ENCODE measurements at places on chromosomes 5 and 9. TPM values are rescaled to one million over a fixed set of nuclear protein-coding genes. Genes with fewer than 3 reads are reported as not detected.

DNA sequence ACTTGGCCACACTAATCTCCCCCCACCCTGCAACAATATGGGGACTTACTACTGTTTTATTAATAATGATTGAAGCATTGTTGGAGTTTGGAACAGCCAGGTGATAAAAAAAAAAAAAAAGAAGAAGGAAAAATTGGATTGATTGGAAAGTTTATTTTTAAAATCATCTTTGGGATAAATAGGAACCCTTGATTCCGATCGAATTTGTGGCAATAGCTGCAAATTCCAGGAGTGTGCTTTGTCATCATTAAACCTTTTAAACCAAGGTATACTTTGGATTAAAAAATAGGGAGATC, 907 bp upstream of the NR2F1 start:
- no peak for DNase-seq

GRCh38 chr5:53381-54174, 38.4 kb upstream of the PLEKHG4B start:
- peak; percentile 23 for DNase-seq

PDZD2 gene
- 22.6 TPM for total RNA-seq

DNA sequence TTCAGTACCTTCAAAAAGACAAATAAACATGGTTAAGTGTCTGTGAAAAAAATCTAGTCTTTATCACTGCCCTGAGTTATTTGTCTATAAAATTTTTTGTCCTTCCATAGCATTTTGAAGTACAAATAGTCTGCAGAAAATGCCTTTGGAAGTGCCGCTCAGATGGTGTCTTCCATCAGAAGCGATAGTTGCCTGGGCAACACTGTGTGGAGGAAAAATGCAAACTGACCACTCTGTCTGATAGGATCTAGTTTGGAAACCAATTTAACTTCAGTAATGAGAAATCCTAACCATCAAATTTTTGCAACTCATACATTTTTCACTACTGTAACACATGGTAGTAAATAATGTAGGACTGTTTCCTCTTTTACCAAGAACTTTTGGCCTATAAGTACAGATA, 449.9 kb downstream of the PRELID2 start:
- no peak for DNase-seq

DNA sequence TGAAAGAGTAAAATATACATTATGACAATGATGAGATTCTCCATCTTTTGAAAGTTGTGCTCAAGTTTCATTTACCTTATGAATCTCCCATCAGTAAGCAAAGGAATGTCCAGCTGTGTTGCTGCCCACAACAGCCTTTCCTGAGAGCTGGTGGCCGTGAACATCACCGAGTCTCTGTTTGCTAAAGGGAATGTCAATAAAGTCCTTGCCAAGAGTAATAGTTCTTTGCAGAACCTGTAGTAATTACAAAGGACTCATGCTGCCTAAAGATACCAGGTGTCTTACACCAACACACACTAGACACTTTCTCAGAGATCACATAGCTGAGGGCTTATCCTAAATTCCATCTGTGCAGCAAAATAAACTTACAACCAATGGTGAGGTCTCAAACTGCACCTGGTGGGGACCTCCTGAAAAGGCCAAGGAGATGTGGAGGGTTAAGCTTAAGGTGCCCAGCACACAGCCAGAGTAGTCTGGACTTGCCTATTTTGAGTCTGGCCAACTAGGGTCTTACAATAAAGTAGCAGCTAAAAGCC, 111.1 kb upstream of the DAPK1 start:
- DNase-seq = peak; percentile 41

GRCh38 chr9:125189011-125189360, 617 bp downstream of the PPP6C start:
- DNase-seq = peak; percentile 4

All from MCF 10A (cell line).